Cortex of kidney (tissue), 1 donor: ENCODE measurements at places on chromosomes 7 and 10.

GRCh38 chr10:30705625-30706149 lies 76.1 kb upstream of the LYZL2 start:
- no peak for DNase-seq

DNA sequence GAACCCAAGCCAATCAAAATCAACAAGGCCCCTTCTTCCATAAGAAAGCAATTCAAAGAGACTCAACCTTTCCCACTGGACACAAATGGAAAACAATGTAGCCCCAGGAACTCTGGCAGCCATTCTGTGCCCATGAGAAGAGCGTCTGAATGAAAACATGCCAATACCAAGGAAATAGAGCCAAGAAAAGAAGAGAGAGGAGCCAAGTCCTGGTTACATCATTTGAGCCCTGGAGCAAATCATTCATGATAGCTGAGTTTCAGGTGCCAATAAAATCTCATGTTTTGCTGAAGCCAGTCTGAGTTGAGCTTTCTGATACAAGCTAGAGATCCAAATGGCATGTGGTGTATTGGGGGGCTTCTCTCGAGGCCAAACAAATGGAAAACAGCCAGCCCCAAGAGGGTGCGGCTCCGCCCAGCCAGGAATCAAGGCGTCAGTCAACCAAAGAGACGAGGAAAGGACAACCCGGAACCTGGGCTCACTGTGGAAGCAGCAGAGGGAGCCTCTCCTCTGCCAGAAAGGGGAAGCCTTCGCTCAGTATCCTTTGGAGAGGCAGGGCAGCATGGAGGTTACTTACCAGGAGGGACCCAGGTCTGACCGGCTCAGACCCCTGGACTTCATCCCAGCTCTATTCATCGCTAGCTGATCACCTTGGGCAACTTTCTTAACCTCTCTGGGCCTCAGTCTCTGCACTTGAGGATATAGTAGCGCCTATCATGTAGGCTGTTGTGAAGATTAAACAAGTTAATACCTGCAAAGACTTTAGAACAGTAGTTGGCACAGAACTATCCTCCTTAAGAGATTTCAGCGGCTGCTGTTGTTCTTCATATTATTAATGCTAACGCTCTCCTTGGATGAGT lies 61.8 kb downstream of the OAT start:
- DNase-seq, result no peak

GRCh38 chr10:17659365-17659764 lies 15.4 kb downstream of the STAM start:
- DNase-seq, result no peak

DNA sequence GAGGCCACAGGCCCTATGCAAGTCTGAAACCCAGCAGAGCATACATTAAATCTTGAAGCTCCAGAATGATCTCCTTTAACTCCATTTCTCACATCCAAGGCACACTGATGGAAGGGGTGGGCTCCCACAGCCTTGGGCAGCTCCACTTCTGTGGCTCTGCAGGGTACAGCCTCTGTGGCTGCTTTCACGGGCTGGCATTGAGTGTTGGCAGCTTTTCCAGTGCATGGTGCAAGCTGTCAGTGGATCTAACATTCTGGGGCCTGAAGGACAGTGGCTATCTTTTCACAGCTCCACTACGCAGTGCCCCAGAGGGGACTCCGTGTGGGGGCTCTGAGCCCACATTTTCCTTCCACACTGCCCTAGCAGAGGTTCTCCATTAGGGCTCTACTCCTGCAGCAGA lies 265.7 kb upstream of the MAGI2 start:
- no peak for DNase-seq

GRCh38 chr10:112304267-112304859 lies 21.2 kb downstream of the TECTB start:
- no peak for DNase-seq

DNA sequence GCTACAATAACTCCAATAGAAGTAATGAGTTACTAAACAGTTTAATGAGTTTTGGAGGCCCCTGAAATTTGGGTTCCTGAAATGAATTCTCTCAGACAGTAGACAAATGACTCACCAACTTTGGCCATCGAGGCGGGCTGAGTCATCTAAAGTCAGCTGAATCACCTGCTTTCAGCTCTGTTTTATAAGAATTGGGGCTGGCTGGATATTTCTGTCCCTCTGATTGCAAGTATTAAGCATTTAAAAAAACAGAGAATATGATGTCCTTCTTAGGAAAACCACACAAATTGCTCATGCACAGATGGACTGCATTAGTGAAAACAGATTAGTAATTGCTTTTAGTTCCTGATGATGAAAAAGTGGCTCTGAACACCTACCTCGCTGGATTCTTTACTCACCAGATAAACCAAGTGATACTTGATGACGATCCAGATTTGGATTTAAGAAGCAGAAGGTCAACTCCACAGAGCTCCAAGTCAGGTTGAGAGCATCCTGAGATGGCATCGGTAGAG lies 59.1 kb downstream of the ZNF365 start:
- no peak for DNase-seq

GRCh38 chr7:33720870-33721269 lies 184.5 kb upstream of the BMPER start:
- DNase-seq, result no peak

- DNase-seq, result no peak
Measured at GRCh38 chr10:113933894-113934532, 79.6 kb downstream of the NHLRC2 start.

DNA sequence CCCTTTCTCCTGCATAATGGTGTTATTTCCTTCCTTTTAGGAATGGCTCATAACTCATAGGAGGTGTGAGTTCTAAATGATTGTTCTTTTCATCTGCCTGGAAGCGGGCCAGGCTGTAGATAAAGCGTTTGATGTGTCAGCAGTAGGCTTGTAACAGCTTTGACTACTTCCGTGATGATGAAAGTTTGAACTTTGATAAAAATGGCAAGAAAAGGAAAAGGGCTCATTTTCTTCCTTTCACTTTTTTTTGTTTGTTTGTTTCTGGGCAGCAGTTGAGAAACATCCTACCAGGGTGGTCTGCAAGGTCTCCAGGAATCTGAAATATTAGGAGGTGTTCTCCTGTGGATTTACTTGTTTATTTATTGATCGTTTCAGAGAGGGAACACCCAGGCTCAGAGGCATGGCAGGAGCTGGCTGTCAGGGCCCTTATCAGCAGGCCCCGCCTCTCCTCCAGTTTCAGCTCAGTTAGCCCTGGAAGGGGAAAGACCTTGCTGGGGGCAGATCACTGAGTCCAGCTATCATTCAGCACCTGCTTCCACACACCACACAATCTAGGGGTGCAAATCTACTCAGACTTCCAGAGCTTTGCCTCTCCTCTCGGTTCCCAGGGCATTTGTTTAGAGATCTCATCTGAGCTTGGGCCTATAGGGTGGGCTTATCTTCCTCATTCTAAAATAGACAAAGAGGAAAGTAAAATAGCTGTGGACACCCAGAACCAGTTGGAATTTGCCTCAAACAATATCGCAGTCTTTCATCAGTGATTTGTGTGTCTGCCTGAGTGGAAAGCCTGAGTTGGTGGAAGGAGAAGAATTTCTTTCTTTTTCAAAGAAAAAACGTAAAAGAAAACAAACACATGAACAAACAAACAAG lies 130.9 kb downstream of the BMPER start:
- no peak for DNase-seq

GRCh38 chr7:38335128-38335491 lies 61.7 kb upstream of the TARP start:
- no peak for DNase-seq

- DNase-seq, result no peak
Measured at GRCh38 chr7:128005117-128005516, 26.1 kb downstream of the LRRC4 start.

GRCh38 chr7:106737202-106737562 lies 76.2 kb upstream of the CCDC71L start:
- no peak for DNase-seq

GRCh38 chr10:103820101-103821062 lies 35.0 kb downstream of the SH3PXD2A start:
- no peak for DNase-seq

DNA sequence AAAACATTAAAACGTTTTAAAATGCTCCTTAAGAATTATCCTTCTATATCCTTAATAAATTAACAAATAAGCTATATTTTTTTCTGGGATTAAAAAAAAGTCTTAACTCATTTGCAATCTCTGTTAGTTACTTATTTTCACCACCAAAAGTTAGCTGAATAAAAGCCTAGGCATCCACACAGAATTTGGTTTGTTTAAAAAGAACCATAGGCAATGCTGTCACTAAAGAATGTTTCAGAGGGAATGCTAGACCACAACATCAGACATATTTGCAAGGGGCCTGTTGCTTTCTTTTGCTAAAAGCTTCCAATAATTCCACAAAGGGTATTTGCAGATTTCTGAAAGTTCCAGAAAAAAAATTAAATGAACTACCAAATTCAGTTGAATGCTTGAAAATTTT lies 244.2 kb downstream of the POU6F2 start:
- DNase-seq, result no peak

DNA sequence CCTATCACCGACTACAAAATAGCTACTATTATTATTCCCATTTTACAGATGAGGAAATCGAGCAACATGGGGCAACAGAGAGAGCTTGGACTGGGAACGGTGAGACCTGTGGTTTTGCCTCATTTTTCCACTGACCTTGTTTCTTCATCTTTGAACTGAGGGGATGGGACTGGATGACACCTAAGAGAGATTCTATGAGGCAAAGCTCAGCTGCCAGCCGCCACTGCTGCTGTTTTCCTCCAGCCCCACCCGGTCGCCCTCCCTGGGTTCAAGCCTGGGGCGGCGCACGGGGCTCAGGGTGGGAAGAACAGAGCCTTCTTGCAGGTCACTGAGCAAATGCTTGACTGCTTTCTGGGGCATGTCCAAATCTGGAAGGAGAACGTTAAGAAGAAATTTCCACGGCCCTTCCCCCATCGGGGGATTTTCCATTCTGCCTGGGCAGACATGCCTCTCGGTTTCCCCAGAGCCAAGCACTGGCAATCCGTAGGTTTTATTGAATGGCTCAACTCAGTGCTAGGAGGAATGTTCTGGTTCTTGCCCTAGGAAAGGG lies 12.3 kb downstream of the DDIT4 start:
- DNase-seq, result no peak

GRCh38 chr10:96719200-96719599 lies 1.1 kb downstream of the PIK3AP1 start:
- DNase-seq, result no peak
